ENCODE measurements at places on chromosomes 6 and 20.

GRCh38 chr6:30037182-30037788 lies 23.8 kb upstream of the POLR1H start:
- DNase-seq = no peak

GRCh38 chr6:25302677-25303128 lies 23.5 kb downstream of the CARMIL1 start:
- no peak for DNase-seq

- DNase-seq = no peak
Observed at GRCh38 chr6:82893889-82894652, 171.6 kb downstream of the UBE3D start.

- DNase-seq = no peak
Observed at GRCh38 chr6:37827603-37828265, 8.2 kb downstream of the ZFAND3 start.

- DNase-seq = no peak
Observed at GRCh38 chr6:84137051-84137375, 90.4 kb downstream of the CEP162 start.

DNA sequence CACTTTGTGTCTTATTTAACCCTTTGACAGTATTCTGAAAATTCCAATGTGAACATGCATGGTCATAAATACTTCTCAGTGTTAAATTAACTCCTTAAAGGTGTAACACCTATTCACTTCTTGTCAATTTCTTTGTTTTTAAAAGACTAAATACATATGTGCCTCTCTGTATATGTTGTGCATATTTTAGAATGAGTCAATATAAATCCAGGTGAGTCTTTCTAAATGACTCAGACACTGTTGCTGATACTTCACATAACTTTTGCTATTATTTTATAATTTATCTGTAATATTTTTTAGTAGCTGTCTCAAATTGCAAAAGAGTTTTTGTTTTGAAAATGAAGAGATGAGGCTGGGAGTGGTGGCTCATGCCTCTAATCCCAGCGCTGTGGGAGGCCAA lies 36.0 kb downstream of the TIAM2 start:
- DNase-seq = no peak

DNA sequence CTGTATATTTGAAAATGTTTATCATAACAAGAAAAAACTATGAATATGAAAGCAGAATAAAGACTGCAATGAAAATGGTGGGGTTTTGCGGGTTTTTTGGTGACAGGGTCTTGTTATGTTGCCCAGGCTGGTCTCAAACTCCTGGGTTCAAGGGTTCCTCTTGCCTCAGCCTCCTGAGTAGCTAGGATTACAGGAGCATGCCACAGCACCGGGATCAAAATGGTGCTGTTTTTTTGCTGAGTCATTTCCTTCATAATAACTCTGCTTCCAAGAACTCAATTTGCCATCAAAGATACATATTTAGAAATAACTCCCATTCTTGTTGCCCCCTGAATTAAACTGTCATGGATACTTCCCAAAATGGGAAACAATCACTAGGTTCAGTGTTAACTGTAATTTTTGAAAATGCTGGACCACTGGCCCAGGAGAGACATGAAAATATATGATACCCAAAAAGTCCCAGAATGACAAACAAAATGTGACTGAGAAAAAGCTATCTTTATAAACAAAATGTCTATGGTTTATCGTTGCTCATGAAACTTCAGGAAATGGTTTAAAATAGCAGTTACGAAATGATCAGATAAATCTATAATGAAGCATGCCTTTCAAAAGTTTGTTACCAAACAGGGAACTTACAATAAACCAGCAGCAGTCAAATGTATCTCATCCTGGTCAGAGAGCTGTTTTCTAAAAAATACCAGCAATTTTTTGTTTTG lies 32.2 kb downstream of the ILRUN start:
- no peak for DNase-seq

- no peak for DNase-seq
Observed at GRCh38 chr6:86558318-86558717, 379.0 kb upstream of the HTR1E start.

GRCh38 chr6:113401231-113401630 lies 455.9 kb upstream of the MARCKS start:
- DNase-seq = no peak

DNA sequence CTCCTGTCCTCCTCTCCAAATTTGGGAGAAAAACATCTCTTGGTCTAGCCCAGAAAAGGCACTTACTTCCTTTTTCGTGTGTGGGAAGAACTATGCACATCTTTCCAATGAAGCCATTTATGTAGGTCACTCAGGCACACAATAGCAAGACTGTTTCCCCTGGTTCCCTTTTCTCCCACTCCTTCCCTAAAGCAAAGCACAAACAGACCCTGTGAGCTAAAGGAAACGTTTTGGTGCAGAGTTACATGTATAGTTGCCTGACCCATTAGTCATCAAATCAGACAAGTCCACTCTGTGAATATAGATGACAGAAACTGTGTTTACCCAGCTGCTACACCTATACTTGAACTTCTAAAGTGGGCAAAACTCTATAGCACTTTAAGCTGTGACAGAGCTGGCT lies 474.6 kb downstream of the COL12A1 start:
- no peak for DNase-seq

DNA sequence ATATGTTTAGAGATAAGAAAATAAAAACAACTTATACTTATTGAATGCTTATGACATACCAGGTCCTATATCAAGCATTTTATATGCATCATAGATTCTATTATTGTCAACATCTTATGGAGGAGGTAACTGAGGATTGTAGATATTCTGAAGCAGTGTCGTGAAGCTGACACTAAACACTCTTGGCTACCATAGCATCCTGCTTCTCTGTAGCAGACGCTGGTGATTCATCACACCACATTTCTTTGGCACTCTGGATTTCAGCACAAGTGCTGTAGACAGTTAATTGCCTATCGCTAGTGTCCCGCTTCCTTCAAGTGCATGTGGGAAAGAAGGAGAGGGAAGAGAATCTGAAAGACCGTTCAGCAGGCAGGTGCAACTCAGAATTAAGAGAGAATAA lies 317.1 kb downstream of the PLCB1 start:
- DNase-seq = no peak

DNA sequence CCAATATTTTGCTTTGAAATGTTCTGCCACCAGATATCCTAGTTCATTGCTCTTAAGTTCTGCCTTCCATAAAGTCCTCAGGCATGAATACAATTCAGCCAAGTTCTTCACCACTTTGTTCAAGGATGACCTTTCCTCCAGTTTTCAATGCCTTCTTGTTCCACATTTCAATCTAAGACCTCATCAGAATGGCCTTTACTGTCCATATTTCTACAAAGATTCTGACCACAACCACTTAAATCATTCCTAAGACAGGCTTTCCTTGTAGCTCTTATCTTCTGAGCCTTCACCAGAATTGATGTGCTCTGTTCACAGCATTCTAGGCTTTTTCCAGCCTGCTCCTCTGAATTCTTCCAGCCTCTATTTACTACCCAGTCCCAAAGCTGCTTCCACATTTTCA lies 319.0 kb downstream of the HACE1 start:
- no peak for DNase-seq

DNA sequence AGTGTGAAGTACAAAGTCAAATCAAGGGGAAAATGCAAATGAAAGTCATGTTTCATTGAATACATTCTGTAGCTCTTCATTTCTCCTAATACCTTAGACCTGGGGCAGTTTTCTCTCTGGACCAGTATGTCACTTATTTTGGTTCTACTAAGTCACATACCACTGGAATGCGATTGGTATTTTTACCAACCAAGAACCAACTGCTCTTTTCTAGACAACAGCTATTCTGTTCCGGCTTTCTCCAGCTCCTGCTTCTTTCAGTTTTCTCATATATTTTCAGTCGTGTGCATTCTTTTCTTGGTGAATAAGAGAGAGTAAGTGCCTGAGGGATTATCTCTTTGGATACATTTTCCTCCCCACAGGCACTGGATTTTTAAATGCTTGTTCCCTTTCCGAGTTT lies 39.2 kb upstream of the SPACA1 start:
- no peak for DNase-seq

DNA sequence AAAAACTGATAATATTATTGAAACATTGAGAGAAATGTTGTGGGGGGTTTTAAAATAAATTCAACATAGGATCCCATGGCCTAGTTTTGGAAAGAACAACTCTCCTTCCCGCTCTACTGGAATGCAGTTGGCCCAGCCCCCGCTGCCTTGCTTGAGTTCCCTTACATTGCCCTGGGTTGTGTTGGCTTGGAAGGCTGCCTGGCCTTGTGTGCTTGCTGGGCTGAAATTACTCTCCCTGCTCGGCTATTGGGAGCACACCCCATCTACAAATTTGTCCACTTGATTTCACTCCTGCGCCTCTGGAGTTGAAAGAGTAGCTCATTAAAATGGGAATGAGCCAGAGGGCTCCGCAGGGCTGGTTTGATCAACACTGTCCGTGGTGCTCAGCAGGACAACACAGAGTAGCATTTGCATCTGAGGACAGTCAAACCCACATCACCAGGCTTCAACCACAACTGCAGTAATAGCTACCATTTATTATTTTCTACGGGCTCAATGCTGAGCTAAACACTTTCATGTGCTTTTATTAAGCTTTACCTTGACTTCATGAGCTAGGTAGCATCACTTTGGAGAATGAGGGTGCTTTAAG lies 35.2 kb downstream of the DOK5 start:
- no peak for DNase-seq

- DNase-seq = no peak
Observed at GRCh38 chr6:166366921-166367320, 15.8 kb downstream of the MPC1 start.

GRCh38 chr6:129257196-129257595 lies 374.3 kb downstream of the LAMA2 start:
- DNase-seq = no peak

- DNase-seq = no peak
Observed at GRCh38 chr6:155333414-155333813, 19.1 kb upstream of the TFB1M start.

DNA sequence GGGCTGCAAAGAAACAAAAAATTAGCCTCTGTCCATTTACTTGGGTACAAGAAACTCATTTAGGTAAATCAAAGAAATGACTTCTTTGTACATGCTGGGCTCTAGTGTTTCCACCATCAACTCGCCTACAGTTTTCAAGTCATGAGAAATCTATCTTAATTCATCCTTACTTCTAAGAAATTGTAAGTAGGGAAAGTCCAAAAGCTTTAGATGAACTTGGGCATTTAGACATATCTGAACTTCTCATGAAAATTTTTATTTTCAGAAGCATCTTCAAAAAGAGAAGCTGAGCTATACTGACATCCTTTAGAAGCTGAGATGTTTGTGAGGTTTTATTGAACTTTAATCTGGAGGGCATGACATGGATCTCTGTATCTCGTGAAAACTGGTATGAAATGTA lies 117.3 kb downstream of the MYB start:
- no peak for DNase-seq

- no peak for DNase-seq
Observed at GRCh38 chr20:1651268-1652058, 6.1 kb downstream of the SIRPG start.

- DNase-seq = no peak
Observed at GRCh38 chr6:168825226-168826077, 384.5 kb downstream of the SMOC2 start.

- no peak for DNase-seq
Observed at GRCh38 chr6:12034837-12035236, 22.7 kb downstream of the HIVEP1 start.

- DNase-seq = no peak
Observed at GRCh38 chr6:5054245-5054873, 30.8 kb upstream of the PPP1R3G start.

DNA sequence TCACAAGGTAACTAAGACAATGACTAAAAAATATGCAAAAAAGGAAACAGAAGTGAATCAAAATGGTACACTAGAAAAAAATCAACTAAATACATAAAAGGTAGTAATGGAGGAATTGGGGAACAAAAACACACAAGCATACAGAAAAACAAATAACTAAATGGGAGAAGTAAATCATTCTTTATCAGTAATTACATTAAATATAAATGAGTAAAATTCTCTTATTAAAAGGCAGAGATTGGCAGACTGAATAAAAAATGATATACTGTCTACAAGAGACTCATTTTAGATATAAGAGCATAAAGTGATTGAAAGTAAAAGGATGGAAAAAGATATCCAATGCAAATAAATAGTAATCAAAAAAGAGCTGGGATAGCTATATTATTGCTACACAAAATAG lies 39.4 kb upstream of the VEGFA start:
- DNase-seq = no peak

DNA sequence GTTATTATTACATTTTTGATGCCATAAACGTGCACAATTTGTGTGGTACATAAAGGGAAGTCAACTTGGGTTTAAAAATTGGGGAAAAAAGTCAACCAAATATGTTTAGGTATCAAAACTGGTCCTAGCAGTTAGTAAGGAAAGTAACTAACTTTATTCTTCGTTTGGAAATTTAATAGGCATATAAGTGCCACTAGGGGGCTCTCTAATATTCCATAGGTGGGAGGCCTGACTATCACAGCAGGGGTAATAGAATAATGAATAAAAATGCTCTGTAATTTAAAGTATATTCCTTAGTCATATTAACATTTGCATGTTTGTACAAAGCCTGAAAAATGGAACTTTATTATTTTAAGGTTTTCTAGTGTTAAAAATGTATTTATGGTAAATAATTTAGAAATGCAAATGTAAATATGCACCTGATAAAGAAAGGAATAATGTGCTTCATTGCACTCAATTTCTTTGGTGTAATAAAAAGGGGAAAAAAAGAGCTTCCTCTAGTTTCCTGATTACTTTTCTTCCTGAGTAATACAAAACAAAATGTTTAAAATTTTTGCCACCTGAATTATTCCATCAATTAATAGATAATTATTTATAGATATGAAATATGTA lies 125.7 kb upstream of the HDAC2 start:
- DNase-seq = no peak

DNA sequence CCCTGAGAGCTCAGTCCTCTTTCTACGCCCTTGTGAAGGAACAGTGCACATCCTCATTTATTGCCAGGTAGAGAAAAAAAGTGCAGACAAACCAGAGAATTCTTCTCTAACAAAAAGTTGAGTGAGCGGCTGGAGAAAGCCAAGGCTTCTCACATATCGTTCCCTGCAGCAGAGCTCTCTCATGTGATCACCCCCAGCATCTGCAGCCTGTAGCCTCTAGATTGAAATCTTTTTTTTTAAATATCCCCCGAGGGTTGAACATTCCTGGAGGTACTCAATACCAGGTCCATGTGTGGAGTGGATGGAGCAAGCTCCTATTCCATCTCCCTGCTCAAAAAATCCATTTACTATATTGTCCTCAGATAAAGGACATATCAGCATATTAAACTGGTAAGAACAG lies 22.9 kb upstream of the ZNF133 start:
- DNase-seq = no peak

- DNase-seq = no peak
Observed at GRCh38 chr20:18011951-18012645, 43.3 kb downstream of the MGME1 start.

- no peak for DNase-seq
Observed at GRCh38 chr6:50961611-50962010, 142.9 kb downstream of the TFAP2B start.

DNA sequence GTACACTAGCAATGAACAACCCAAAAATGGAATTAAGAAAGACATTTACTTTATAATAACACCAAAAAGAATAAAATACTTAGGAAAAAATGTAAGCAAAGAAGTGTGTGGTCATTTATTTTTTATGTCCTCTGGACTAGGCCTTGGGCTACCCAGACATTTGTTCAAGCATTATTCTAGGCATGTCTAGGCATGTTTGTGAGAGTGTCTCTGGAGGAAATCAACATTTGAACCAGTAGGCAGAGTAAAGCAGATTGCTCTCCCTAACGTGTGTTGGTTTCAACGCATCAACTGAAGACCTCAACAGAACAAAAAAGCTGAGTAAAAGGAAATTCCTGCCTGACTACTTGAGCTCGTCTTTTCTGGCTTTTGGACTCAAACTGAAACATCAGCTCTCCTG lies 84.5 kb downstream of the ANKEF1 start:
- no peak for DNase-seq

GRCh38 chr20:49478266-49478665 lies 4.2 kb downstream of the KCNB1 start:
- no peak for DNase-seq

All from stimulated activated CD8-positive, alpha-beta memory T cell treated with anti-CD3 and anti-CD28 coated beads, Interleukin-4, amount 100 ng/mL, for 24 hours (primary cell).